H9 (cell line): ENCODE measurements at places on chromosomes 16 and 17. TPM values are rescaled to one million over a fixed set of nuclear protein-coding genes. Genes with fewer than 3 reads are reported as not detected.

Gene DPEP1
- total RNA-seq = 1.1 and 1.2 TPM in 2 replicates

Gene MT1M
- 1.4 and 2.5 TPM in 2 replicates for total RNA-seq

Gene NGFR
- 9.6 and 10.9 TPM in 2 replicates for total RNA-seq

Gene CDH3
- total RNA-seq = 92.9 and 97.2 TPM in 2 replicates

Gene RPUSD1
- total RNA-seq = 48.6 and 52.2 TPM in 2 replicates
